Anterior cingulate cortex (tissue), 58 donors: ENCODE measurements at places on chromosomes 2 and 18.

DNA sequence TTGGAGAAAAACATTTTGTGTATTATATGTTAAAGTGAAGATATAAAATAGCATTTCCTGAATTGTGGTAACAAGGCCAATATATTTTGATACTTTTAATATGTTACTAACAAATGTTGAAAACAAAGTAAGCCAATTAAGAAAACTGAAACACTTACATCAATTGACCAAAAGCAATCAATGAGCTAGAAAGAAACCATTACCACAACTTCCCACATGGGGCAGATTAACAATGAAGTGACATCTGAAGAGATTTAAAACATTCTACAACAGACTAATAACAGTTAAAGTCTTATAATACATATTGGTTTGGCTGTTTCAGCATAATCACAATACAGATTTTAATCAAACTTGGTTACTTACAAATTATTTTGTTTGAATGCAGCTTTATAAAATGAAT is 282.4 kb upstream of the NETO1 start:
- no peak for DNase-seq

GRCh38 chr2:26269571-26270158 is 24.9 kb downstream of the HADHB start:
- DNase-seq, result no peak

DNA sequence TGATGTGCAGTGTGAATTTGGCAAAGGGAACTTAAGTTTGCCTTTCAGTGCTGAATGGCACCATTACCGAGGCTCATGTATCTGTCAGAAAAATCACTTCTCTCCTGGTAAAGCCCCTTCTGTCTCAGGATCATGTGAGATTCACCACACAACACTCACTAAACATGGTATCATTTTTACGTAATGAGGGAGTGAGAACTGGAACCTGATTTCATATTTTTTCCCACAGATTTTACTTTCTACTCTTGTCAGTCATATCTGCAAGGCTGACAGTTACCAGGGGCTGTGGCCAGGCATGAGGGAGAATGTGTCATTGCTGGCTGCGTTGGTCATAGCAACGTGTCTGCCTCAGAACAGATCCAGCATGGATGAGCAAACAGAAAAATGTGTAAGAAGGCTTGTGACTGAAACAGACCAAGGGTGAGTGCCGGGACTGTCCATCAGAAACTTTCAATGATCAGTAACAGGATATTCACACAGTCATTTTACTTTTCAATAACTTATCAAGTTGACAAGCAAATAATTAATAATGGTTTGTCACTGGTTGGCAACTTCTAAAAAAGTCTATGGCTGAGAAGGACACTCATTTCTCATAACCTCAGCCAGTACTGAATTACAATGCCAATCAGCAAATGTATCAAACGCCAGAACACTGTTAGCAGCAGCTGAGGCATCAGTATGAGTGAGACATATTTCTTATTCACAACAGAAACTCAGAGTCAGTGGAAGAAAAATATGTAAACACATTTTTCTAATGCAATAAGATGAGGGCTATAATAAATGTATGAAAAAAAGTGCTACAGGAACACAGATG is 100.5 kb downstream of the CDC42EP3 start:
- DNase-seq, result no peak

DNA sequence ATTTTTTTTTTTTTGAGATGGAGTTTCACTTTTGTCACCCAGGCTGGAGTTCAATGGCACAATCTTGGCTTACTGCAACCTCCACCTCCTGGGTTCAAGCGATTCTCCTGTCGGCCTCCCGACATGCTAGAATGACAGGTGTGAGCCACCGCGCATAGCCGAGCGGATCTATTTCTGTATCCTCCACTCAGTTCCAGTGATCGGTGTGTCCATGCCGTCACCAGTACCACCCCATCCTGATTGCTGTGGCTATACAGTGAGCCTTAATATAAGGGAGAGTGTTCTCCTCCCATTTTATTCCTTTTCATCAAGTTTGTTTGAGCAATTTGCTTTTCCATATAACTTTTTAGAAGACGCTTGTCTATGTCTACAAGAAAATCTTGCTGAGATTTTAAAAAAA is 35.2 kb downstream of the RFX8 start:
- no peak for DNase-seq

- DNase-seq, result no peak
Observed at GRCh38 chr2:143117225-143117624, 12.0 kb upstream of the ARHGAP15 start.
